ENCODE measurements at places on chromosomes 2 and 18.

DNA sequence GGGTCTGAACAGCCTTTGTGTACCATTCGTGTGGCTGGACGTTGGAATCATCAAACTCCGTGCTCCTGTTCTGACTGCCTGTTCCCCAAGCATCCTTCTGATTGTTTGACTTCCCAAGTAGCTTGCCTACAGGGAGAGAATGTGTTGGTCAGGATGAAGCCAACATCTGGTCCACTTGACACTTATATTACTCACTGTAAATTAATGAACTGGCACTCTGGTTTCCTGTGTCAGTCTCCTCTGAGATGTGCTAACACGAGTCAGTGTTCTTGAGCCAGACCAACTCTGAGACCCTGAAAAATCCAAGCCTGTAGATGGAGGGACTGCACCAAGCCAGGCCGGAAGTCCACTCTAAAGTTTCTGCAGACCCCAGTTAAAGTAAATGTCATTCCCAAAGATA lies 440.9 kb downstream of the ZNF516 start:
- no peak for DNase-seq

GRCh38 chr2:71700658-71701397 lies 247.5 kb downstream of the DYSF start:
- no peak for DNase-seq

DNA sequence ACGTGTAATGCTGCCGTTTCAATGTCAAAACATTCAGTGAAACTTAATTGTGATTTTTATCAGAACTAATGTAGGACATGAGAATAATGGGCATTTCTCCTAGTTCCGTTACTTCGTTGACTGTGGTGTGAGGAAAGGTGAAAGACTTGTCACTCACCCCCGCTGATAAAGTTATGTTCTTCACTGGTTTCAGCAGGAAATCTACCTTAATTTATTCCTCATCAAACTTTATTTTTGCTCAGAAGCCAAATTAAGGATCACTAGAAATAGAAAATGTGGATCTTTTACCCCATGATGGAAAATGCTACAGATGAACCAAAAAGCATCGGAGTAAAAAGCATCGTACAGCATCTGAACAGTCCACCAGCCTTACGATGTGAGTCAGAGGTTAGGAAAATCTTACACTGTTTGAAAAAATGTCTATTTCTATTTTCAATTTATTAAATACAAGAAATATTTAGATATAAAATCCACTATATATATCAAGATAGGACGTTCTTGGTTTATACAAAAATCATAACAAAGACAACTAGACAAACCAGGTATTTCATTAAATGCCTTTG lies 1.0 kb upstream of the ROCK1 start:
- DNase-seq, result no peak

DNA sequence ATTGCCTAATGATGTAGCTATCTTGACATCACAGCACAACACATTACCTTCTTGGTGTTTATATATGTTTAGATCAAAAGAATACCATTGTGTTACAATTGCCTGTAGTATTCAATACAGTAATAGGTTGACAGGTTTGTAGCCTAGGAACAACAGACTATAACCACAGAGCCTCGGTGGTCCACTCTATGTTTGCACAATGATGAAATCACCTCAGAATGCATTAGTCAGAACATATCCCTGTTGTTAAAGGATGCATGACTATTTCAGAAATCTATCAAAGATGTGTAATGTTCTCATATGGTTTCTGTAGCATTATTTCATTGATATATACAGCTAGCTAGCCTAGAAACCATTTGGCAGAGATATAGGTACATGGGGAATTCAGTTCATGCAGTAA lies 8.9 kb downstream of the METTL5 start:
- DNase-seq, result no peak

- no peak for DNase-seq
These were observed 63.1 kb downstream of the RND3 start for GRCh38 chr2:150424406-150424805.

DNA sequence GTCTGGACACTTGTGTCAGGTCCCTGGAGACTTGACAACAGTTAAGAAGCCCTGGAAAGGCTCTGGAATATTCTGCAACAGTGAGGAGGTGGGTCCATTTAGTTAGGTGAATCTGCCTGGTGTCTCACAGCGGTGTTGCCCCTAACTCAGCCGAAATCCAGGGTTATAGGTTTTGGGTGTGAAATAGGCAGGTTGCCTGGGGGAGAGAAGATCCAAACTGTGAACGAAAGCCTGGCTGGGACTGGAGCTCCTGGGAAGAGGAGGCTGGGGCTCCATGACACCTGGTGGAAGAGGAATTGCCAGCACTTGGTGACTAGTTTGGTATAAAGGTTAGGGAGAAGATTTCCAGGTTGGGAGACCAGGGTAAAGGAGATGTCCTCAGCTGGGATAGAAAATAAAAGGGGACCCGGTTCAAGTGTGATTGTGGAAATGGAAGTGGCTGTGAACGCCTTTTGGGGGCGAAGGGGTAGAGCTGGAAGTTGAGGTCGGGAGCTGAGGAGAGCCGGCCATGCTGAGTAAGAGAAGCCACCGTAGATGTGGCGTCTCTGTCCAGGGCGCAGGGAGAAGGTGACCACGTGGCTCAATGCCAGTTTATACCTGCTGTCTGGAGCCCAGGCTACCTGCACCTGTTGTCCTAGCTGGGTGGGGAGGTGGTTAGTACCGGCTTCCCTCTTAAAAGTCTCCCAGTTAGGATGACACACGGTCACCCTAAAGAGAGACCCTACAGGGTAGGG lies 3.0 kb upstream of the GAREM2 start:
- no peak for DNase-seq

- no peak for DNase-seq
These were observed 199.1 kb upstream of the CCDC150 start for GRCh38 chr2:196440413-196440812.

DNA sequence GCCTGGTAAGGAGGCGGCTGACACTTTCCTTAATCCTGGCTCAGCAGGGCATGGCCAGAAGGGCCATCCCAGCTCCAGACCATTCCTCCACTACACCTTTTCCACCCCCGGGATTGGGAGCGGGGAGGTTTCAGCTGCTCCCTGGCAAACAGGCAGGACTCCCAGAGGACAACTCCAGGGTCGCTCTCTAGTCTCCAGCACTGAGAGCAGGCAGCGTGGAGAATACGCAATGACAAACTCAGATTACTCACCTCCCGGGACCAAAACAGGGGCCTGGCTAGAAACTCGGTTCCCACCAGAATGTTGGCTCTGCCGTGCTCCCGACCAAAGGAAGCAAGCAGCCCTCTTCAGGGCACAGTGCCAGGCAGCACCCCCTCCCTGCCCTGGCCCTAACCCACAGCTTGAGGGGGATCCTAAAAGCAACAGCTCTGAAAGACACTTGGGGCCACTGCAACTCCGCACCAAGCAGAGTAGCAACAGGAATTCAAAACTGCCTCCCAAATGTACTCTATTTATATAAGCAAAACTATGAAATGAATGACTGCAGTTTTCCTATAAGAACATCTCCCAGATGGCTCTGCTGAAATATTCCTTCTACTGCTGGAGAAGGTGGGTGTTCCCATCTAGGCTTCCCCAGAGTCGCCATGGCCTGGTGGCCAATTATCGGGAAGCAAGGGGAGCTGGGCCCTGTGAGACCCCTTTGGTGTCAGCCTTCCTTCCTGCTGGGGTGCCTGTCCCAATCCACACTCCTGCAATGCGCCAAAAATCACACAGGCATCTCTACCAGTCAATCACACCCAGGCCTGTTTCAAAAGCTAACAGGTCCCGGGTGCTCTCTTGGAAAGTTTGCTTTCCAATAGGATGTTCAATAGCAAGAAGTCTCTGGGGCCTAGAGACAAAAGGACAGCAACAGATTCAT lies 61.2 kb upstream of the POMC start:
- DNase-seq, result no peak

DNA sequence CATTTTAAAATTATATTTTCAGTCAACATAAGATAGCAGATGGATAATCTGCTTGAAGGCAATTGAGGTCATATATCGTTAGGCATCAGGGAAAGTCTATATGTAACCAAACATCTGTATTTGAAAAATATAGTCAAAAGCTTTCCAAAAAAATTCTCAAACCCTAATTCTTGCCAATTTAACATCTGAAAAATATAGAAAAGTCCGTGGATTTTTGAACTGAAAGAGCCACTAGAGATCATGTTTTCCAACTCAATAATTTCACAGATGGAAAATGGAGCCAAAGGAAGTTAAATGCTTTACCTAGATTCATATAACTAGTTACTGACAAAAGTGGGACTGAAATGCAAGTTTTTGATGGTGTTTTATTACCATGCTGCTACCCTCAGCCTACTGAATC lies 185.1 kb upstream of the ZNF804A start:
- DNase-seq, result no peak

DNA sequence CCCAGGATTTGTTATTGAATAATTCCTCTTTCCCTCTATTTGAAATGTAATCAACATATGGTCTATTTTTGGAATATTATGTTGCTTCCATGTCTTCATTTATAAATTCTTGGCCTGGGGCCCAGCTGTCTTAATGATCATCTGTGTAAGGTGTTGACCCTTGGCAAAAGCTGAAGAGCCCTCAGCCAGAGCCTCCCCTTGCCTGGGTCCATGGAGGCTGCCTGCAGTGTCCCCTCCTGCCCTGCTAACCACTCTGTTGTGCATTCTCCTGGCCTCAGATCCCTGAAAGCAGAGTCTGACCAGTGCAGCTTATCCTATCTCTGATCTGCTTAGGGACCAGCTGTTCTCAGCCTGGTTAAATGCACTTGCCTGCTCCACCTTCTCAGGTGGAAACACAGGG lies 226.1 kb upstream of the APCDD1 start:
- no peak for DNase-seq

DNA sequence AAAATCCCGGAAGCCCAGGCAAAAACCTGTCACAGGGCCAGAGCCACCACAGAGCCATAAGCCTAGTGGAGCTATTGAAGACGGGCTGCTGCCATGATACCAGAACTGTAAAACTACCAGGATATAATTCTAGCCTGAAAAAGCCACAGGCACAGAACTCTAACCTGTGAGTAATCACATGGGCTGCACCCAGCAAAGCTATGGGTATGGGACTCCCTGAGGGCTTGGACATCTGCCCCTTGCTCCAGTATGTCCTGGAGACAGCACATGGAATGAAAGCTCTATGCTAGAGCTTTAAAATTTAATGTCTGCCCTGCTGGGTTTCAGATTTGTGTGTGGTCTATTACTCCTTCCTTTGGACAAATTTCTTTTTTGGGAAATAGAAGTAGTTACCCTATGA lies 2183.6 kb upstream of the CELF4 start:
- no peak for DNase-seq

DNA sequence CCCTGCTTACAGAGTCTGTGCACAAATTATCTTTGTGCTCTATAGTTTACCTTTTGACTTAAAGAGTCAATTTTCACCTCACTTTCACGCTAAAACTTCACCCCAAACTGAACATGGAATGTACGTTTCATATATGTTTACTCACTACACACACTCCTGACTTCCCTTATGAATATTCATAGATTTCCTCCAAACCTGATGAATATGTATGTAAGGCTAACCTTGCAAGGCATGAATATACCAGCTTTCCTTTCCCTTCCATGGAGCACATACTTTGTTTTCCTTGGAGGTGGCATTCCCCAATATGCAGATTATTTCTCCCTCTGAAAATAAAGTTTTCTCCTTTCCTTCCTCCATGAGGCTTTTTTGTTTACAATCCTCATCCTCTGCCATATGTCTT lies 48.4 kb upstream of the GPR39 start:
- no peak for DNase-seq

- DNase-seq, result no peak
These were observed 57.1 kb upstream of the TSPYL6 start for GRCh38 chr2:54313147-54313546.

GRCh38 chr2:177287814-177288213 lies 23.3 kb upstream of the NFE2L2 start:
- DNase-seq, result no peak

- no peak for DNase-seq
These were observed 69.7 kb upstream of the FOSL2 start for GRCh38 chr2:28322981-28323396.

- no peak for DNase-seq
These were observed 56.4 kb downstream of the ARHGEF4 start for GRCh38 chr2:130892793-130893785.

GRCh38 chr2:101776172-101777043 lies 78.9 kb downstream of the MAP4K4 start:
- no peak for DNase-seq

All from activated CD8-positive, alpha-beta memory T cell treated with anti-CD3 and anti-CD28 coated beads for 1 hour (primary cell).